KG1 (cell line): ENCODE measurements at places on chromosomes 5 and 9.

DNA sequence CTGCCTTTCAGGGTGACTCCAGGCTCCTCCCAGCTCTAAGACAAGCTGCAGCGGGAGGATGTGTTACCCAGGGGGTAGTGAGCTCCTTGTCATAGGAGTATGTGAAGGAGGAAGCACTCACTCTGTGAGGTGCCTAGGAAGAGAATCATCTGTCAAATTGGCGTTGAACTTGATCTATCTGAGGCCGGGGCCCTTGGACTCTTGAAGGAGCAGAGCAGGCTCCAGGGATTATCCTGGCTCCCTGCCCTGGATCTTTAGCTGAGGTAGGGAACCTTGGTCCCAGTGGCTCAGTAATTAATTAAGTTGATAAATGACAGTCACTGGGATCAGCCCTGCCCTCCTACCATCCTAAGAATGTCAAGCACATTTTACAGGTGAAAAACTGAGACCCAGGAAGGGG, 15.5 kb downstream of the ADGRD2 start:
- DNase-seq: no peak

DNA sequence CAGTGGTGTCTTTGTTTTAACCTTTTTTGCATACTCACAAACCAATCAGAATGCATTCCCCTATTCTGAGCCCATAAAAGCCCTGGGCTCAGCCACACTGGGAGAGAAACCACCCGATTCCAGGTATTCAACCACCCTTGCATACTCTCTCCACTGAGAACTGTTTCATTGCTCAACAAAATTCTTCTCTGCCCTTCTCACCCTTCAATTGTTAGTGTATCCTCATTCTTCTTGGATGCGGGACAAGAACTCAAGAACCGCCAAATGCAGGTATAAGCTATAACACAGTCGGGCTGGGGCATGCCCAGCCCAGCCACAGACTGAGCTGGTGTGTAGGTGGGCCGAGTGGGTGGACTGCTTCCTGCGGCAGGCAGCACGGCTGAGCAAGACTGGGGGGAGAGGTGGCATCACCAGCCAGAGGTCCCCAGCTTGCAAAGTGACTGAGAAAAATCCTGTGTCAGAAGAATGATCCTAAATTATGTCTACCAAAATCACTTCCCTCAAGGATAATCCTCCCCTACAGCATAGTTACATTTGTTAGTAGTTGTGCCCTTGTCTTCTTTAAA, 141.0 kb downstream of the SSBP2 start:
- no peak for DNase-seq

DNA sequence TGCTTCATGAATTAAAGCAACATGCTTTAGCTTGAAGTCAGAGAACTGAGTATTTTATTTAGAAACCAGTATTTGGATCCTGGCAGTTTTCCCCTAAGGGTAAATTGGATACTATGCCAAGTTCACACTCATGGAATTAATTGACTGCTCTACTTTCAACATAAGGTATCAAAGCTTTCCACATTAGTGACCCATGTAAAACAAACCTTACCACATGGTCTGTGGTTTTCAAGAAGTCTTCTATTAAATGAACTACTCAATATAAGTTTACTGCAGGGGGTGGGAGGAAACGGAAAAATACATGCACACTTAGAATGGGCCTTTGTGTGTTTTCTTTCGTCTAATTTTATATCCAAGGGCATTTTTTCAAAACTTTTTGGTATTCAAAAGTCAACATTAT, 232.0 kb upstream of the FBXL7 start:
- no peak for DNase-seq

- no peak for DNase-seq
Measured at GRCh38 chr9:78320875-78321496, 24.1 kb downstream of the PSAT1 start.

DNA sequence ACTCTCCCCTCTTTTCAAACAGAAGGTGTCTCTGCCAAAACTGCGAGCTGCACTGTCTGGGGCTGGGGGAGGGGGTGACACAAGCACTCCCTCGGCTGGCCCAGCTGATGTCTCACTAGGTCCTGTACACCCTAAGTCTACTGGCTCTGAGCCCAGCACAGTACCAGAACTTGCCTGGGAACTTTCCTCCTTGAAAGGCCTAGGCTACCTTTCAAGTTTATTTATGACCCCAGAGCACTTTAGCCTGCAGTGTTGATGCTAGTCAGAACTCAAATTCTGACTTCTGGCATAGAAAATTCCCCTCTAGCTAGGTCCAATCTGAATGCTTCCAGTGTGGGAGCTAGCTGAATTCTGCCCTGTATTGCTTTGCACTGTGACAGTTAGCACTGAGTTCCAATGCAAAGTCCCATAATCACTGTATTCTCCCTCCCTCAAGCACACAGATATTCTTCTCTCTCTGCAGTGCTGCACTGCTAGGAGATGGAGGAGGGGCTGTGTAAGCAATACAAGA, 10.5 kb downstream of the LURAP1L start:
- no peak for DNase-seq
